ENCODE measurements at places on chromosomes 2 and 18.

GRCh38 chr2:230475143-230475542 is 59.1 kb downstream of the SP100 start:
- no peak for DNase-seq

DNA sequence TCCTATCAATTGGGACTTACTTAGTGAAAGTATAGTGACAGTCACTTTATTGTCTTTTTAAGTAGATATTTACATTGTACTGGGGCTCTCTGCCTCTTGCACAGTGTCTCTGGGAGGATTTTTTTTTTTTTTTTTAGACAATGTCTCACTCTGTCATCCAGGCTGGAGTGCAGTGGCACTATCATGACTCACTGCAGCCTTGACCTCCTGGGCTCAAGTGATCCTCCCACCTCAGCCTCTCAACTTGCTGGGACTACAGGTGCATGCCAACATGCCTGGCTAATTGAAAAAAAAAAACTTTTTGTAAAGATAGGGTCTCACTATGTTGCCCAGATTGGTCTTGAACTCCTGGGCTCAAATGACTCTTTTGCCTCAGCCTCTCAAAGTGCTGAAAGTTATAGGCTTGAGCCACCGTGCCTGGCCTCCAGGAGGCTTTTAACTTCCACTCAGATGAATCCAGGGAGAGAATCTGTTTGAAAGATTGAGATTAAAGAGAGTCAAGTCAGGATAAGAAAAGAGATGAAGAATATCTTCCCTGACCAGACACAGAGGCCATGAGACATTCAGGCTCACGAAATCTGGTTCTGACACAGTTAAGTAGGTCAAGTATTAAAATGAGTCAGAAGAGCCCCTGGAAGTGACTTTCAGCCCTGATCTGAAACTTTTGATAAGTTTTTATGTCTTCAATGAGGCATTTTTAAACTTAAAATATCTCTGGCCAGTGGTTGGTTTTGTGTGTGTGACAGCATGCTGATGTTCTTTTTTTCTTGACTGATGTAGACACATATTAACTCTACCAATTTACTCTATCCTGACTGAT is 18.3 kb downstream of the ARHGEF33 start:
- DNase-seq: no peak

- no peak for DNase-seq
Measured at GRCh38 chr2:59932341-59932740, 621.1 kb downstream of the BCL11A start.

DNA sequence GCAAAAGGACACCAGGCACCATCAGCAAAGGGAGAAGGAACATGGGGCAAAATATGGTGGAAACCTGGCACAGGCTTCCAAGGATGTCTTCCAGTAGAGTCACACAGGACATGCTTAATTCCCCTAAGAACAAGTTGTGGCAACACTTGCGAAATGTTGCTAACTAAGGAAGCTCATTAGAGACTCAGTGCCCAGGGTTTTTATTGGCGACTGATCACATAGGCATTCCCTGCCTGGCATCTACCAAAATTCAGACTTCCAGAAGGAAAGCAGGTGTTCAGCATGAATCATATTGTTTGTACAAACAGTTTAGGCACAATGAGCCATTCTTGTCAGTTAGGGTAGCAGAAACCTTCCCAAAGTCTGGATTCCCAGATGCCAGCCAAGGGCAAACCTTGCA is 25.7 kb downstream of the SLC4A1AP start:
- no peak for DNase-seq

- DNase-seq: no peak
Measured at GRCh38 chr2:174012347-174013314, 47.5 kb upstream of the SP3 start.

DNA sequence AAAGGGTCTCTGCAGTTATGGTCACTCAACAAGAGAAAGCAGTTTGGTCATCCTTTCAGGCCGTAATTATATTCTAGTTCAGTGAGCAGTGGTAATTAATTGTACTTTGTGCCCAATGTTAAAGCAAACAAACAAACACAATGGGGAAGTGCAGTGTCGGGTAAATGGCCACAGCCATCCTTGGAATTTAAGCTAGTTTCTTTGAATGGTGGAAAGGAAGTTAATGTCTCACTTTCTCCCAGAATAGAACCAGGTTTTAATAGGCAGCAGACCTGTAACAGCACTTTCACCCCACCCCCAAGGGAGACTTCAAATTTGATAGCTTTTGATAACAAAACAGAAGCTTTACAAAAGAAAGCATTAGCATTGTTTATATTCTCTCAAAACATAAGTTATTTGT is 20.0 kb upstream of the ITGAV start:
- no peak for DNase-seq

DNA sequence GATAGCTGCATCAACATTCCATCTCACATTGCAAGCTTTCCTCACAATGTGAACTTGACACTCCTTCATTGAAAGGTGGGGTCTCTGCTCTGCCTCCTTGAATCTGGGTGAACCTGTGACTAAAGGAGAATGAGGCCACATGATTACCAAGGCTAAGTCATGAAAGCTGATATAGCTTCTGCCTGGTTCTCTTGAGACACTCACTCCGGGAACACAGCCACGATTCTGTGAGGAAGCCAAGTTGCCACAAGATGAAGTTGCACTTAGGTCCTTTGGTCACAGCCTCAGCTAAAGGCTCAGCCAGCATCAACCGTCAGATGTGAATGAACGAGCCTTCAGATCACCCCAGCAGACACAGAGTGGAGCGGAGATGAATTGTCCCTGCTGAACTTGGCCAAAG is 94.7 kb upstream of the FAM136A start:
- DNase-seq: no peak

- DNase-seq: no peak
Measured at GRCh38 chr2:112032224-112032586, 22.9 kb upstream of the TMEM87B start.

GRCh38 chr2:7400628-7401027 is 483.4 kb downstream of the RNF144A start:
- DNase-seq: no peak

- no peak for DNase-seq
Measured at GRCh38 chr2:164523009-164523408, 98.3 kb downstream of the GRB14 start.

DNA sequence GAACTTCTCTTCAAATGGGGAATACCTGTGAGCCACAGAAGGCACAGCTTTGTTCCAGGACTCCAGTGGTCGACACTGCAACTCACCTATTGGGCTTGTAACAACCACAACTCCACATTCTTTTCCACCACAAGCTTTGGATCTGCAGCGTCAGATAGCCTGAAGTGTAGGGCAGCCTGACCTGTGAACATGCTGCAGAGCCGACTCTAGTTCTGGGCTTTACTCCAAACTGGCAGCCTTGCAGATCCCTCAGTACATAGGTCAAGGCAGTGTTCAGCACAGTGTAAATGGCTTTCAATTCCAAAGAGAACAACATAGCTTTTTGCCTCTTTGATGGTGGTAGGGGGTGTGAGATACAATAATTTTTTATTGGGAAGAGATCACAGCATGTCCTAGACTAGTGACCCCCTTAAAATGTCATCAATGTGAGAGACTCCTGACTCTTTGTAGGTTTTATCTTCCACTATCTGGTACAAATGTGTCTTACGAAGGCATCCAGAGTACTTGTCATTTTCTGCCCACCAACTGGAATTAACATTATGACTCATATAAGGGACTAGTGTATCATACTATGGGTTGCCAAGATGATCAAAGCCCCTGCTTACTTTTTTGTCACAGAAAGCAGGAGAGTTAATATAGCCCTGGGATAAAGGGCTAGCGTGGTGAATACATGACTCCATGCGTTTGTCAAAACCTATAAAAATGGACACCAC is 149.8 kb downstream of the COPS8 start:
- no peak for DNase-seq

- no peak for DNase-seq
Measured at GRCh38 chr2:46647041-46647440, 167.7 kb downstream of the TMEM247 start.

DNA sequence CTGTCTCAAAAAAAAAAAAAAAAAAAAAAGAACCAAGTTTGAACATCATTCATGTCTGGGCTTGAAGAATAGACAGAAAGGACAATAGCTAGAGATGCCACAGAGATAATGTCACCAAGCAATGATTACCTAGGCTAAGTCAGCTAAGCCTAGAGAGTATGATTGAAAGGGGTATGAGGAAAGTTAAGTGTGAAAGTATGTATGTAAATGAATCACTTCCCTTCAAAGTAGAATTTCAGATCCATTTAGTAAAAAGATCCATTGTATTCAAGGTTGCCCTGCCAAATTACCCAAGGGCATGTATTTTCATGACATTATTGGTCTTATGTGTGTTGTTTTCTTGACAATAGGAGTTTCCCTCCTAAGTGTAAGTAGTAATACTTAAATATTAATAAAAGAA is 34.1 kb upstream of the SLC39A10 start:
- no peak for DNase-seq

DNA sequence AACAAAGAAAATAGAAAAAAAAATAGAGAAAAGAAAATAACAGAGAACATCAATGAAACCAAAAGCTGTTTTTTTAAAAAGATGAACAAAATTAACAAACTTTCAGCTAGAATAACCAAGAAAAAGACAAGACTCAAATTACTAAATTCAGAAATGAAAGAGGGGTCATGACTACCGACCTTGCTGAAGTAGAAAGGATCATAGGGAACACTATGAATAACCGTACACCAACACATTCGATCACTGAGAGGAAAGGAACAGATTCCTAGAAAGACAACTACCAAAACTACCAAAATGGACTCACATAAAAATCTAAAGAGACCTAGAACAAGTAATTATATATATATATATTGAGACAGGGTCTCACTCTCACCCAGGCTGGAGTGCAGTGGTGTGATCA is 37.4 kb upstream of the DTNB start:
- DNase-seq: no peak

DNA sequence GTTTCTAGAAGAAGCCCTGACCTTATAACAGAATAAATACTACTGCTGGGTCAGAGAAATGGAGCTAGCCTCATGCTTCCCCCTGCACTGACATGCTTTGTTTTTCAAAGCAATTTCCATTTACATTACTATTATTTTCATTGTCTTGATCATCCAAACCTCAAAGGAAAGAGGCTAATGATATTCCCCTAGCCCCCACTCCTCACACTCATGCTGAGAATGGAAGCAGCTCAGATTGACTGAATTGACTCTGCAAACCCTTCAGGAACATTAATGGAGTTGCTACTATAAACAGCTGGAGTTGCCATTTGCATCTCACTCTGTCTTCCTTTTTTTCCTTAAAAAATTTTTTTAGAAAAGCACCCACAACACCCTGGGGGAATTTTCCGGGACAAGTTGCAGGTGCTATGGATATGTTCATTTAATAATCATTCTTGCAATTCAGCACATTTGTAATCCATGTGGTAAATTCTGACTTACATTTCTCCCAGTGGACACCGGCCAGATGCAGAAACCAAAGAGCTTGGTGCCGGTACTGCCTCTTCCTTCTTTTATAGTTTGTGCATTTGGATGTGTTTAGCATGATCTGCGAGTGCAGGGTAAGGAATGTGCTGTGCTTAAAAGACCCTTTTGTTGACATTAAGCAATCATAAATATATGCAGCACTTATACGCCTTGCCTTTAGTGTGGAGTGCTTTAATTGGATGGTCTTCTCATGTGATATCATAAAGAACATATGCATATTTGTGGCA is 103.3 kb upstream of the OSR1 start:
- DNase-seq: peak; percentile 37

GRCh38 chr2:171173087-171173486 is 12.4 kb upstream of the TLK1 start:
- DNase-seq: no peak

GRCh38 chr2:189709501-189710221 is 35.2 kb downstream of the ANKAR start:
- DNase-seq: no peak

DNA sequence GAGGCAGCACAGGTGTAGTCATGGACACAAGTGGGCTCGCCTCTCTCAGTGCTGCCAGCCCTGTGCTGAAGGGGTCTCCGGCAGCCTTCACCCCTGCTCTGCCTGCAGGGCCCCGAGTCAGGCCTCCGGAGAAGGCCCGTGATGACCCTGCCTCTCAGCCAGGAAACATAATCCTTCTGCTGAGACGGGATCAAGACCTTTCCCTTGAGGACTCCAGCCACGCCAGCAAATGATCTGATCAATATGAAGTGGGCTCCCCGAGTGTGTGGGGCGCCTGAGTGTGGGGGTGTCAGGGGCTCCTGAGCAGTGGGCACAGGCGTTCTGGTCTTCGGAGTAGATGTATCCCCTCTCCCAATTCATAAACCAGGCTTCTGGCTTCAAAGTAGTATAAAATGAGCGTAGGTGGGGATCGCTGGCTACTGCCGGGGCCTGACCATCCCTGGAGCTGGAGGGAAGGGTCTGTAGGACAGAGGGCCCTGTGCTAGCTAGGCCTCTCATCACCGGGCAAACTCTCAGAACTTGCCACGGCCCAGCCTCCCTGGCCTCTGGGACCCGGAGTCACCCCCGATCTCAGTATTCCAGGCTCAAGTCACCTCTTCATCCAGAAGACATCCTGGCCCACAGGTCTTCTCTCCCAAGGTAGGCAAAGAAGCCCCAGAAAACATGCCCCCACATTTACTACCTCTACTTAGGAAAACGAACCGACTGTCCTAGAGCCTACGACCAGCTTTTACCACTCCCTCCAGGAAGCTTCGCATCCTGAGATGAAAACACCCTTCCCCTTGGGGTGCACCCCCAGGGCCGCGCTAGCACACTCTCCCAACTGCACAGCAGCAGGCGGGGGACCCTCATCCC is 33.6 kb downstream of the CRACDL start:
- DNase-seq: no peak

GRCh38 chr2:212052412-212053159 is 486.0 kb downstream of the ERBB4 start:
- DNase-seq: peak; percentile 52

DNA sequence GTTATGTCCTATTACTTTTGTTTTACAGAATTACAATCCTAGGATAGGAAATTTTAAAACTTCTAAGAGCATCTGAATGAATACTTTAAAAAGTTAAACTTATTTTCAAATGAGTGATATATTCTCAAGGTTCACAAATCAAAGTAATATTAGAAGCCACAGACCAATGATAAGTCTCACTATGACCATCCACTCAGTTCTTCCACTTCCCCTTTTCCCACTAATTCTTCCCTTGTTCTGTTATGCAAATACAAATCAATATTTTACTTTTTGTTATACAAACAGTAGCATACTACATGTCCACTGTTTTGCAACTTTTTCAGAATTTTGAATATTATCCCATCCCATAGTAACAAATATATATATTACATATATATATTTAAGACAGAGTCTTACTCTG is 20.2 kb downstream of the USP37 start:
- DNase-seq: no peak

- no peak for DNase-seq
Measured at GRCh38 chr2:210536973-210537650, 19.3 kb upstream of the CPS1 start.

DNA sequence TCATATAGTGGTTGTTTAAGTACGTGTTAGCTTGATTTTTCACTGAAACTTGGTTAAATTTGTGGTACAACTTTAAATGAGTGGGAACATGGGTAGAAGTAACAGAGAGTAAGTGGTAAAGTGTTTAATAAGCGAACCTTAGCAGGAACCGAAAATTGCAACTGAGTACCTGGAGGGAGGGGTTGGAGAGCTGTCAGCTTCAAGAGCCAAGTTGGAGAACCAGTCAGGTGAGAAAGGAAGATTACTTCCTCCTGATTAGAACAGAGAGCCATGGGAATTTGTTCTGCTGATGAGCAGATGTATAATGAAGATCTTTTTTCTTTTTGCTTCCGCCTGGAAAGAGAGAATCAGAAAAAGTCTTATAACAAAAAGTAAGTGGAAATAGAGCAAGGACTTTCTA is 158.4 kb upstream of the CDH7 start:
- DNase-seq: no peak
